Activated CD4-positive, alpha-beta T cell treated with anti-CD3 and anti-CD28 coated beads, Interleukin-2, amount 10 ng/mL, durations not matched to agents 7 days and 5 days (primary cell): ENCODE measurements at places on chromosomes 16 and 17.

GRCh38 chr17:45946841-45947256 is 52.2 kb upstream of the STH start:
- H3K27me3 ChIP-seq, result peaks cover 32% of the 10 kb centered on the region
- H3K4me1 ChIP-seq, result peaks cover 10% of the 10 kb centered on the region
- H3K36me3 ChIP-seq, result no peaks in the 10 kb centered on the region

GRCh38 chr16:52613508-52613907 is 66.6 kb upstream of the TOX3 start:
- no peak overlapping the region for H3K27ac ChIP-seq
- no peaks in the 10 kb centered on the region for H3K4me1 ChIP-seq
- no peak for DNase-seq
- H3K27me3 ChIP-seq, result no peaks in the 10 kb centered on the region
- H3K36me3 ChIP-seq, result no peaks in the 10 kb centered on the region

DNA sequence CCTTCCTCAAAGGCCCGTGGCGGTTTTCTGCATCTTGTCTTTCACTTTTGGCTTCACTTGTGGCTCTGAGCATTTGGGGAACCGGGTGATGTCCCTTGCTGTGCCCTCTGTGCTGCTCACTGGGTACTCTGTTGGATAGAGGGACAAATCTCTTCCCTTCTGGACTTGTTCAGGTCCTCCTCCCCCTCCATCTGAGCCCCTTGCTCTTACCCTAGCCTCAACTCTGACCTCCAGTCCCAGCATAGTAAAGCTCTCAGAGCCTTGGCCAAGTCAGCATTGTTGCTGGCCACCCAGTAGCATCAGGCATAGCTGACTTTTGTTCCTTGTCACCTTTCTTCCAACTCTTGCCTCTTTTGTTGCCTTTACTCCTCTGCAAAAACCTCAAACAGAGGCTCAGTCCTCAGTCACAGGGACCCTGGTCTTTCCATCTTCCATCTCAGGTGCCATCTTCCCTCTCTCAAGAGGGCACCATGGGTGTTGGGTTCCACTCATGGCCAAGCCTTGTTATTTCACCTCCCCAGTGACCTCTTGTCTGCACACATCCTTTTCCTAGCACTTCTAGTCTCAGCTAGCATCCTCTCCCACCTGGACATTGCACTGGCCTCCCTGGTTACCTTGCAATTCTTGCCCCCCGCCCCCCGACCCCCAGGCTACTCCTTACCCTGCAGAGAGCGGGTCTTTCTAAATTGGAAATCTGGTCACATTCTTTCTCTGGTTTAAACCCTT is 393 bp upstream of the PSMB10 start:
- no peaks in the 10 kb centered on the region for H3K27me3 ChIP-seq
- peaks cover 52% of the 10 kb centered on the region for H3K36me3 ChIP-seq
- peaks cover 57% of the 10 kb centered on the region for H3K4me1 ChIP-seq
- H3K27ac ChIP-seq, result peak overlapping the region; percentile 93

- H3K27ac ChIP-seq, result no peak overlapping the region
- H3K27me3 ChIP-seq, result no peaks in the 10 kb centered on the region
- no peaks in the 10 kb centered on the region for H3K36me3 ChIP-seq
- DNase-seq, result no peak
- no peaks in the 10 kb centered on the region for H3K4me1 ChIP-seq
These were observed 1028.1 kb upstream of the EEF2KMT start for GRCh38 chr16:6125483-6126259.

DNA sequence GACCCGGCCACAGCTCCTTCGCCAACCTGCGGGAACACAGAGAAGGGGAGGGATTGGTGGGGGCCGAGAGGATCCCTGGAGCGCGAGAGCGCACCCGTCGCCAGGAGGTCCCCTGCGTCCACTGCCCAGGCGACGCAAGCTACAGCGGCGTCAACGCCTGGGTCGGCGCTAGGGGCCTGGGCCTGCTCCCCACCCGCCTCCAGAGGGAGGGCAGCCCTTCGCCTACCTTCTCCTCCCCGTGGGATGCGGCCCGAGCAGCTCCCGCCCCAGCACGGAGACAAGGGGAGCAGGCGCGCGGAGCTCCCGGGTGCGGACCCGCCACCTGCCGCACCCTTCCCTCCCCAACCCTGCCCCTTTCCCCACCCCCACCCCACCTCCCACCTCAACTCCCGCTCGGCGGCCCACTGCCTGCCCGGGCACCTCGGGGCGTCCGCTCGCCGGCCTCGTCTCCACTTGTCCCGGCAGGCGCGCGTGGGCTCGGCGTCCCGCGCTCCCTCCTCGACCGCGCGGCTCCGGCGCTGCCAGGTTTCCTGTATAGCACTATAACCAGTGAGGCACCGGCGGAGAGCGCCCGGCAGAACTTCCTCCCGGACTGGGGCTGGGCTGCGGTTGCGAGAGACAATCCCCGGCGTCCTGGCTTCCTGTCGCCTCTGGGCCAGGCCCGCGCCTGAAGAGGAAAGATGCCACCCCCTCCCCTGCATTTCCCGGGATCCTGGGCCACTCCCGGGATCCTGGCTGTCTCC is 119.1 kb upstream of the SMURF2 start:
- DNase-seq, result peak; percentile 66
- peaks cover 36% of the 10 kb centered on the region for H3K4me1 ChIP-seq
- H3K36me3 ChIP-seq, result peaks cover 22% of the 10 kb centered on the region
- peaks cover 16% of the 10 kb centered on the region for H3K27me3 ChIP-seq
- H3K4me3 ChIP-seq, result peak overlapping the region; percentile 75

- peaks cover 19% of the 10 kb centered on the region for H3K4me1 ChIP-seq
- peak; percentile 18 for DNase-seq
- H3K36me3 ChIP-seq, result peaks cover 19% of the 10 kb centered on the region
These were observed 13.6 kb downstream of the ATPAF2 start for GRCh38 chr17:18025241-18025944.

DNA sequence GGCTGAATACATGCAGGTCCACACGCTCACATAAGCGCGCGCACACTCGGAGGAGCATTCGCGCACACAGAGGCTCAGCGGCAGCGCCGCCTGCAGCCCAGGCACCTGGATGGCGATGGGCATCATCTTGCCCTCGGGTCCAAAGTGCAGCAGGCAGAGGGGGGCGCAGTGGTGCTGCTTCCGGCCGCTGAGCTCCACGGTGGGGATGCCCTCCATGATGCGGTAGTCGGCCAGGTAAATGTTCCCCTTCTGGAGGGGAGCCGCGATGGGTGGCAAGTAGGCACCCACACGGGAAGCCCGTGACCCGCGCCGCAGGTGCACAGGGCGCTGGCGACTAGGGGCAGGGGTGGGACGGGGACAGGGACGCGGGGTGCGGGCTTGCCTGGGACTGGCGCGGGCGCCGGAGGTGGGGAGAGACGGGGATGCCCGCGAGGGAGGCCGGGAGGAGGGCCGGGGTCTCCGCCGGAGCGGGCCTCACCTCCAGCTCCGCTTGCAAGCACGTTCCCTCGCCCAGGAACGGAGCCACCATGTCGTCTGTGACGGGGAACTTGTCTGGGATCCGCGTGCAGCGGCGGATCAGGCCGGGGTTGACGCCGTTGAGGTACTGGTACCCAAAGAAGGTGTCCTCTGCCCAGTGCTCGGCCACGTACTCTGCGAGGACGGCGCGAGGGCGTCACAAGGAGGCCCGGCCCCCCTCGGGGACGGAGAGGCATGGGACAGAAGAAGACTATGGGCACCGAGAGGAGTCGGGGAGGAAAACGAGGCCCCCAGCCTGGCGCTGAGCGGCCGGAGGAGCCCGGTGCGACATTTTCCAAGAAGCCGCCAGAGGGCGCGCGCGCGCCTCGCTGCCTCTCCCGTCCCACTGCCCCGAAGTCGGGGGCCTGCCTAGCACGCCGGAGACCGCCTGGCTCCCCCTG is 8.0 kb downstream of the ALOX12B start:
- peaks cover 18% of the 10 kb centered on the region for H3K4me1 ChIP-seq
- no peaks in the 10 kb centered on the region for H3K36me3 ChIP-seq
- peak overlapping the region; percentile 79 for H3K4me3 ChIP-seq
- H3K27ac ChIP-seq, result peak overlapping the region; percentile 83

DNA sequence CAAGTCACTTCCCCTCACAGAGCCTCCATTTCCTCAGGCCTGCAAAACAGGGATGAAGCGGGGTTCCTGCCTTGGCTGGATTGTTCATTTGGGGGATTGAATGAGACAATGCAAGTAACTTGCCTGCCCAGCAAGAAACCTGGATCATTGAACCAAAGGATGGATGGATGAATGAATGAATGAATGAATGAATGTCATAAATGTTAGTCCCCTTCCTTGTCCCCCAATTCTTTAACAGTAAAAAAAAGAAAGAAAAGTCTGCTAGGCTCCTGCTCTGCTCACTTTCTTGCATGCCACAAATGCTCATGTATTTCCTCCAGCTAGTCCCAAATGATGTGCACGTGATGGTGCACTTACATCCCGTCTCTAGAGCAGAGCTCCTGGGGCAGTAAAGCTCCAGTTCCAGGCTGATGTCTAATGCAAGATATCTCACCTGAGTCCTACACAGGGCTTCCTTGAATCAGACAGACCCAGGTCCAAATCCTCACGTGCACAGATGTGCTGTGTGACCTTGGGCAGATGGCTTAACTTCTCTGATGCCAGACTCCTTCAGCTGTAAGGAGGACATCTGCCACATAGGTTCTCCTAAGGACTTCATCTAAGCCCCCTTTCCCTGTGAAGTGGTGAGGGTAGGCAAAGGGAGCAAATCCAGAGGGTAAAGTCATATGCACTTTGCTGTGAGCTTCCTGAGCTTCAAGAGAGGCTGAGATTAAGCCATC is 45.5 kb downstream of the C16orf82 start:
- H3K27me3 ChIP-seq, result peaks cover 3% of the 10 kb centered on the region
- H3K4me3 ChIP-seq, result no peak overlapping the region
- DNase-seq, result no peak

DNA sequence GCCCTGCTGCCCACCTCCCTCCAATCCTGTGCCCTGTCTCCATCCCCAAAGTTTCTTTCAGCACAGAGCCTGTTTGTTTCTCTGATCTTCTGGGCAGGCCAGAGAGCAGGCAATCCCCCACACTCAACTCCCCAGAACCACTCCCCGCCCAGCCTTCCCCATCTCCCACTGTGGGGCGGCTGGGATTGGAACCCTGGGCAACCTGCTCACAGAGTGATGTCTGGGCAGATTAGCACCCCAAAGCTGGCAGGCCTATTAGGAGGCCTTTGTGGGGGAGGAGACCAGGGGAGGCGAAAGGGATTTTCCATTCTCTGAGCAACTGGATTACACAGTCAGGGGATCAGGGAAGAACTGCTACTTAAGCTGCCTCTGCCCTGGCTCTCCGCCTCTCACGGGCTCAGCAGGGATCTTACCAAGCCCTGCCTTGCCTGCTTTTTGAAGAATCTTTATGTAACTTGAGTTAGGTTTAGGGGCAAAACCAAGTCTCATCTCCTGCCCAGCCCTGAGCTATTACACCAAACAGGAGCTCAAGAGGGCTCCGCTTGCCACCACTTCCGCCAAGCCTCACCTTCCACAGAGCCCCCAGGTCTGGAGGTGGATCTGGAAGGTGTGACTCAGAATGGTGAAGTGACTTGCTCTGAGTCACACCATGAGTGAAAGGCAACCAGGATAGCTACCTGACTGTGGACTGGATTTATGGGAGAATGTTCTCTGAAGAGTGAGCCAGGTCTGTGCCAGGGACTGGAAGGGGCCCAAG is 16.0 kb upstream of the LHX1 start:
- H3K4me1 ChIP-seq, result peaks cover 8% of the 10 kb centered on the region
- H3K27ac ChIP-seq, result no peak overlapping the region
- H3K36me3 ChIP-seq, result no peaks in the 10 kb centered on the region
- no peak for DNase-seq
- no peak overlapping the region for H3K4me3 ChIP-seq

DNA sequence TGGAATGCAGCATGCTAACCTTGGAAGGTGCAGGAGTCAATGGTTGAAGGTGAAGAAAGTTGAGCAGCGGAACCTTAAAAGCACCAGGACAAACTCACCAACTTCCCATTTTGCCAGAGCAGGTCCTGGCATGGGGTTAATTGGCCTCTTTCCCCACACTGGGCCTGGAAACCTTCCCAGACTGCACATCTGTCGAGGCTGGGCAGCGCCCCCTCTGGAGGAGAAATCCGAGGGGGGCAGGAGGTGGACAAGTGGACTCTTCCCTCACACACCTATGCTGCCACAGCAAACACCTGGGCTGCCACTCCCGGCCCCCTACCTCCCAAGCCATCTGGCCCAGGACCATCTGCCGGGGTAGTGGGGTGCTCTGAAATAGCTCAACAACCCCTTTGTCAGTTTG is 232.4 kb downstream of the CBLN1 start:
- no peak overlapping the region for H3K4me3 ChIP-seq
- no peaks in the 10 kb centered on the region for H3K4me1 ChIP-seq
- H3K27me3 ChIP-seq, result no peaks in the 10 kb centered on the region

DNA sequence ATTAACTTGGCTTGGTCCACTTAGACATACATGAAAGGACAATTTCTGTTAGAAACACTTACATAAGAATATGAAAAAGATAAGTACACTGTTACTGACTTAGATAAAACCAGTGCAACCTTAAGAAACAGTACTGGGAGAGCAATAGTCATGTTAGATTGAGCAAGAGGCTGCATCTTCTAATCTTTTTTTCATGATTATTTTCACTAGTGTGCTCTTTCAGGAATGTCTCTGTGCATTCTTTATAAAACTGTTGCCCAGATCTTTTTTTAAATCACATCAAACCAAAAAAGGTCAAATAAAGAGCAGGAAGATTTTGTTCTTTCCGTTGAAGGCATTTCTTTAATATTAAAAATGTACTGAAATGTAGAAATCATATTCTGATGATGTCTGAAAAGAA is 100.7 kb upstream of the AXIN2 start:
- no peaks in the 10 kb centered on the region for H3K27me3 ChIP-seq
- H3K4me1 ChIP-seq, result no peaks in the 10 kb centered on the region
- H3K4me3 ChIP-seq, result no peak overlapping the region
- H3K27ac ChIP-seq, result no peak overlapping the region
- DNase-seq, result no peak
- H3K36me3 ChIP-seq, result no peaks in the 10 kb centered on the region

DNA sequence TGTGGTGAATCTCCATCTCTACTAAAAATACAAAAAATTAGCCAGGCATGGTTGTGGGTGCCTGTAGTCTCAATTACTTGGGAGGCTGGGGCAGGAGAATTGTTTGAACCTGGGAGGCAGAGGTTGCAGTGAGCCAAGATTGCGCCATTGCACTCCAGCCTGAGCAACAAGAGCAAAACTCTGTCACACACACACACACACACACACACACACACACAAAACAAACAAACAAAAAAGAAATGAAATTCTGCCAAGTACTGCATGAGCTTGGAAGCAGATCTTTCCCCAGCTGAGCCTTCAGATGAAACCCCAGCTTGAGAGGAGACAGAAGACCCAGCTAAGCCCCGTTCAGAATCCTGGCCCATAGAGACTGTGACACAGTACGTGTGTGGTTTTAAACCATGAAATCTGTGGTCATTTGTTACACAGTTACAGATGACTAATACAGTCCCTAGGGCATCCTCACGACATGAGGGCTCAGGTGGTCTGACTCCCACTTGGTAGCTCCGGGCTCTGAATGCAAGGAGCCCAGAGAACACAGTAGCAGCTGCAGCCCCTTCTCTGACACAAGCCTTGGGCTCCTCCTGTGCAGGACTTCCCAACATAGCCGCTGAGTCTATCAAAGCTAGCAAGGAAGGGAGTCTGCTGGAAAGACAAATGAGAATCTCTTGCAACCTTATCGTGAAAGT is 132.8 kb downstream of the SEC14L1 start:
- no peak overlapping the region for H3K4me3 ChIP-seq
- no peaks in the 10 kb centered on the region for H3K4me1 ChIP-seq
- H3K27me3 ChIP-seq, result peaks cover 6% of the 10 kb centered on the region

GRCh38 chr17:19534562-19535149 is 1.0 kb downstream of the SLC47A1 start:
- peaks cover 13% of the 10 kb centered on the region for H3K4me1 ChIP-seq
- peak overlapping the region; percentile 22 for H3K4me3 ChIP-seq
- H3K27me3 ChIP-seq, result peaks cover 53% of the 10 kb centered on the region
- H3K36me3 ChIP-seq, result no peaks in the 10 kb centered on the region
- no peak for DNase-seq
